Left renal pelvis (tissue), 4 donors: ENCODE measurements at places on chromosomes 1 and 21. TPM values are rescaled to one million over a fixed set of nuclear protein-coding genes. Genes with fewer than 3 reads are reported as not detected.

Gene IL20
- polyA plus RNA-seq: not detected

Gene CYP4A11
- polyA plus RNA-seq: 20.8 TPM

GRCh38 chr1:196105901-196106300 lies 502.3 kb downstream of the KCNT2 start:
- DNase-seq: no peak

GRCh38 chr1:161198897-161199431 lies at the start of gene ADAMTS4:
Gene ADAMTS4 (minus strand): TSS chr1:161199054. CDS start chr1:161198627, 427 bp downstream.
- no peak for DNase-seq

DNA sequence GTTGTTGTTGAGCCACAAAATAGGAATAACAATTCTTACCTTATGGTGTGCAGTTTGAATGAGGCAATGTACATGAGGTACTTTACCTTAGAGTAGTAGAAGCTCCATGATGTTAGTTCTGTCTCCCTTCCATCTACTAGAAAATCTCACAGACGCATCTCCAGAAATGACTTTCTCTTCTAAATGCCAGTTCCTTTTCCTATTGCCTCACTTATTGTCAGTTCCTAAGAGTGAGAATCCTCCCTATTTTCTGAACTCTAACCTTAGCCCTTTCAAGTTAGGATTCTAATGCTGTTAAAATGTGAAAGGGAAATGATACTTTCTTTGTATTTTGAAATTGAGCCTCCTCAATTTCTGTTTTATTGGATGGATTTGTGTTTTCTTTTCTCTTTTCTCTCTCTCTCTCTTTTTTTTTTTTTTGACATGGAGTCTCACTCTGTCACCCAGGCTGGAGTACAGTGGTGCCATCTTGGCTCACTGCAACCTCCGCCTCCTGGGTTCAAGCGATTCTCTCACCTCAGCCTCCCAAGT lies 18.6 kb upstream of the MAPKAPK2 start:
- no peak for DNase-seq

DNA sequence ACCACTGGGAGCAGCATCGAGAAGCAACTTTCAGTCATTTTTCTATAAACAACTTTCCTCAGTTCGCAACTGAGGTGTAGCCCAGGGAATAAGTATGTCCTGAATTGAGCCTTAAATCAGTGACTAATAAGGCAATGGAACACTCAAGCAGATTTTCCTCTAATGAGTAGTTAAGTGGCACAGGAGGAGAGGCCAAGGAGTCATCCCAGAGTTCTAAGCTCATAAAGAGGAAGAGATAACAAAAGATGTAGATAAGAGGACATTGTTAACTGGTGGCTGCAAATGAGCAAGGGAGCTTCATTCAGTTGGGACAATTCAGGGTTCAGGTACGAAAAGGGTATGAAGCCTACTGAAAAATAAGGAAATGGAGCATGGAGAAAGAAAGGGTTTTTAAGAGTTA lies 64.5 kb downstream of the LRRC40 start:
- DNase-seq: no peak

DNA sequence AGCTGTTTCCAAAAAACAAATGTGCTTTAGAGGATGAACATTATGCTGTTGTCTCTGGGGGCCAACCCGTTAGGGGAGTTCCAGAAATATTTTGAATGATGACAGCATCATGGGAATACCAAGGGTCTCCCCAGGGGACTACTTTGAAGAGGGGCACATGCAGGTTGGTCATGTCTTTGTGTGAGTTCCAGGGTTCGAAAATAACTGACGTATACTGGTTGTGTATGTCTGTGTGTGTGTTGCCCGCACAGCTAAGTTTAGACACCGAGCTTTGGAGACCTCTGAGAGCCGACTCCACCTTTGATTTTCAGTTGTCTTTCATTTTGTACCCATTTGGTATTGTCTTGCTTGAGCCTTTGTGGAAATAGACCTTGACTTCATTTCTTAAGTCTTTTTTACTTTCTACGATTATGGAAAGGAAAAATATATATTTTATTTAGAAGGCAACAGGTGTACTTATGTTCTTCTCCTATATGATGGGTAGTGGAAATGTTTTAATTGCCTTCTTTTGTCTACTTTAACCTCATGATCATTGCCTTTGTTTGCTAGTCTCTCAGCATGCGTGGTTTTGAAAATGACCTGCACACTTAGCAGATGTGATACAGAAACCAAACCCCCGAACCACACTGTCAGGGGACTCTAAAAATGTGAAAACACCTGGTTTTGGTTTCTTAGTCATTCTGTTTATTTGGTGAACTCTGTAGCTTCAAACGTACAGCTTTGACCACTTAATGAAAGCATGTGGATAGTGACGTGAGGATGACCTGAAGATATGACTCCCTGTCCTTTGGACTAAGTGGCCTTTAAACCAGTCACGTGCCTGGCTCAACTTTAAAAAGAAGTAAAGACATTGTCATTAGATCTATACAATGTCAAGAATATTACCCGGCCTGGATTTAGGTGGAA lies 56.5 kb downstream of the GALNT2 start:
- DNase-seq: no peak

- DNase-seq: no peak
Measured at GRCh38 chr1:205670150-205670446, 10.2 kb downstream of the SLC45A3 start.

DNA sequence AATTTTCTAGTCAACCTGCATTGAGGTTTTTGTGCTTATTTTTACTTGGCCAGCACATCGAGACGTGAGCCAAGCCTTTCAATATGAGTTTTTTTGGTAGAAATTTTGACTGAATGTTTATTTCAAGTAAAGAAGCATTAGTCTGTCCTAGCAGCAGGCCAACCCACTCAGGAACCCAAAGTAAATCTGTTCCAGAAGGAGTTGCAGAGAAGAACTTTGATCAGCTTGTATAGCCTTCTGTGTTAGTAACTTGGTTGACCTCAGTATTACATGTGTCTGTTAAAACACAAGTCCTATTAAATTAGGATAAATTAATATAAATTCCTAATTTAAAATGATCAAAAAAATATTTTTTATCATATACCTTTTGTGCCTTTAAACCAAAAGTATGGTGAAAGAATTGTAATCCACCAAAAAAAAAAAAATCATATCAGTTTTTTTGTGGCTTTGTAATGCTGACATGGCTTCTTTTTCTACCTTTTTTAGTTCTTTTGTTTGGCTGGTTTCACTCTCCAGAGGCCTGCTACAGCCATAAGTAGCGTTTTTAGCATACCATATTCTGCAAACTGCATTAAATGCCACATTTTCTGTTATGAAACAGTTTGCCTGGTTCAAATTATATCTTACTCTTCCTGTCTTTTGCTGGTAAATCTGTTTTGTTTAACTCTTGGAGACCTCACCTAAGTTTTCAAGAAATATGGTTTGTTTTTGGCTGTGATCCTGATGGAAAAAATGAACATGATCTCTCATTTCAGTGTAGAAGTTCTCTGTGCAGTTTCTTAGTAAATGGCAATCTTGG lies 39.5 kb downstream of the ATF6 start:
- no peak for DNase-seq
